ENCODE measurements at places on chromosomes 4 and X. TPM values are rescaled to one million over a fixed set of nuclear protein-coding genes. Genes with fewer than 3 reads are reported as not detected.

Gene IGSF1
- 0.19 TPM for total RNA-seq

Gene XKRX
- total RNA-seq = 2.7 TPM

- no peak for DNase-seq
These were observed 930.7 kb upstream of the HS3ST1 start for GRCh38 chr4:12359420-12359819.

Gene OPRPN
- not detected for total RNA-seq

Gene TSC22D3
- total RNA-seq = 18.5 TPM

- no peak for DNase-seq
These were observed 43.7 kb downstream of the NLGN4X start for GRCh38 chrX:6184900-6185515.

- DNase-seq = no peak
These were observed 684.6 kb downstream of the ARAP2 start for GRCh38 chr4:35559559-35560365.

Gene PTTG2
- 0.91 TPM for total RNA-seq

GRCh38 chr4:95268819-95269565, 279.8 kb downstream of the UNC5C start:
- no peak for DNase-seq

Gene GYG2
- total RNA-seq = 12.8 TPM
